ENCODE measurements at places on chromosomes 1 and 21. TPM values are rescaled to one million over a fixed set of nuclear protein-coding genes. Genes with fewer than 3 reads are reported as not detected.

DNA sequence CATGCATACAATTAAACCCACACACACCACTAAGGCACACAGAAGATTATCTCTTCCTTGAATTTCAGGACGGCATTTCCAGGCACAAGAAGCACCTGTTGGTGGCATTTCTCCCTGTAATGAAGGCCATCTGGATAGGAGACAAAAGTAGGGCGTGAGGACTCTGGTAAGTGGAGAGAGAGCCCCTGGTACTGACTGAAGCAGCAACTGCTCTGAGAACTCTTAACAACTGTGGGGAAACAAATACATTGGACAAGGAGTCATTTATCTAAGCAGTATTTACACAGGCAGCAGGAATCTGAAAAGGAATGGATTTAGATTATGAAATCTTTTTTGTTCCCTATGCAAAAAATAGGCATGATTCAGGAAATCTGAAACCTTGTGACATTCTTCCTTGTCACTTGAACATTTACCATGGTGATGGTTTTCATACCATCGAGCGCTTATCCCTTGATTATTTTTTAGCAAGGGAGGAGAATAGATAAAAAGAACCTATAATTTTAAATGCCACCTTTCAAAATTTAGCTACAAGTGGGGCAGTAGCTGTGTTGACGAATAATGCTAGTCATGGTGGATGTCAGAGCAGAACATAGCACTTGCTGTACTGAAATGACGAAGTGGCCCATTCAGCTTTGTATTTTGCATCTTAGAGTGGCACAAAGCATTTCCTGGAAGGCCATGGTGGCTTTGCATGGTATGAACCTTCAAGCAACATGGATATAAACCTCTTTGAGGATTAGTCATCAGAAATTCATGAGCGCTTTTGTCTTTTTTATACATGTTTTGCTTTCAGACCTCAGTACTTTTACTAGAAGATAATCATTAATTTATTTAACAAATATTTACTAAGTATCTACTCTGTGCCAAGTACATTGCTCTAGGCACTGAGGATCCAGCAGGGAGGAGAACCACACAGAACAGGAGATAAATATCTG lies 362.0 kb downstream of the ADGRL2 start:
- DNase-seq: peak; percentile 45

- DNase-seq: peak; percentile 31
Observed at GRCh38 chr1:100358210-100358609, 5.9 kb downstream of the CDC14A start.

GRCh38 chr1:248822148-248823032 lies 3.3 kb downstream of the SH3BP5L start:
- DNase-seq: peak; percentile 40

DNA sequence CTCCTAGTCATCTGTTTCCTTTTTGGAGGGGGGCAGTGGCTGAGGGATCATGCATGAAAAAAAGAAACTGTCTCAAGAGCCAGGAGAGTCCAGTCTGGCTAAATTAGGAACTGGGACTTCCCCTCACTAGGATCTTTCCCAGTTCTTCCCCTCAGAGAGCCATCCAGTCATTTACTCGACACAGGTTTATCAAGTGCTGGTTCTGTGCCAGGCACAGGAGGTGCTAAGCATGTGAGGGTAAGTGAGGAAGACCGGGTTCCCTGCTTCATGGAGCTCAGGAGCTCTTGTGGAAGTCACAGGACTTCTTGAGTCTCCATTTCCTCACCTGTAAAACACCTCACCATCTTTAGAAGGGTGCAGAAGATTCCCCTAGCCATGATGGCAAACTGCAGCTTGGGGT lies 8.6 kb upstream of the NUAK2 start:
- no peak for DNase-seq

- no peak for DNase-seq
Observed at GRCh38 chr1:4059270-4059669, 159.2 kb upstream of the C1orf174 start.

- peak; percentile 30 for DNase-seq
Observed at GRCh38 chr1:156801409-156802121, 15.1 kb downstream of the SH2D2A start.

The IL19 gene
- not detected for polyA plus RNA-seq

The RASAL2 gene
- polyA plus RNA-seq: 21.8 TPM

The LCE1D gene
- polyA plus RNA-seq: not detected

The SPRR2E gene
- polyA plus RNA-seq: not detected
